ENCODE measurements at places on chromosomes 2 and 18.

GRCh38 chr2:202406445-202406978 lies 30.4 kb downstream of the BMPR2 start:
- DNase-seq: no peak

GRCh38 chr2:21155365-21156136 lies 31.8 kb downstream of the TDRD15 start:
- DNase-seq: no peak

DNA sequence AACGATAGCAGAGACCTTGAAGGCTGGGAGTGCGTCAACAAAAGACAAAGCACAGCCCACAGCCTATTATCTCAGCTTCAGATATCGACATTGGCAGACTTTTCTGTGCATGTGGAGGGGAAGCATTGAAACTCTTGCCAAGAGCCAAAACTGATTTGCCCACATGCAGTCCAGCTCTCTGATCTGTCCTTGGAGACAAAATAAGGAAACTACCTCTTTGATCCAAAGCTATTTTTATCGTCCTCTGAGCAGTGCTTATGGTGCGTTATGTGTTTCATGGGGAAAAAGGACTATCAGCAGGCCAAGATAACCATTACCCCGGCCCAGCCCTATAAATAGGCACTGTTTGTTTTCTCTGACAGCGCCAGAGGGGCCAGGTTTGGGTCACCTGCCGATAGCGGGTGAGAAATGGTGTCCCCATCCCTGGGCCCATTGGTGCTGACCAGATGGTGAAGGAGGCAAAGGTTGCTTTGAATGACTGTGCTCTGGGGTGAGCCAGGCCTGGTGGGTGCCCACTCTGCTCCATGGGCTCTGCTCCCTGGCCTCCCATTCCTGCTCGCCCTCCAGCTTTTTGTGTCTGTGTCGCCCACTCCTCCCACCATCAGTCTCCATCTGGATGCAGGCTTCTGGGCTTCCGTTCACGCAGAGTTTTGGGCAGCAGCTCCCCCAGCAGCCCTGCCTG lies 176.1 kb upstream of the HS6ST1 start:
- no peak for DNase-seq

DNA sequence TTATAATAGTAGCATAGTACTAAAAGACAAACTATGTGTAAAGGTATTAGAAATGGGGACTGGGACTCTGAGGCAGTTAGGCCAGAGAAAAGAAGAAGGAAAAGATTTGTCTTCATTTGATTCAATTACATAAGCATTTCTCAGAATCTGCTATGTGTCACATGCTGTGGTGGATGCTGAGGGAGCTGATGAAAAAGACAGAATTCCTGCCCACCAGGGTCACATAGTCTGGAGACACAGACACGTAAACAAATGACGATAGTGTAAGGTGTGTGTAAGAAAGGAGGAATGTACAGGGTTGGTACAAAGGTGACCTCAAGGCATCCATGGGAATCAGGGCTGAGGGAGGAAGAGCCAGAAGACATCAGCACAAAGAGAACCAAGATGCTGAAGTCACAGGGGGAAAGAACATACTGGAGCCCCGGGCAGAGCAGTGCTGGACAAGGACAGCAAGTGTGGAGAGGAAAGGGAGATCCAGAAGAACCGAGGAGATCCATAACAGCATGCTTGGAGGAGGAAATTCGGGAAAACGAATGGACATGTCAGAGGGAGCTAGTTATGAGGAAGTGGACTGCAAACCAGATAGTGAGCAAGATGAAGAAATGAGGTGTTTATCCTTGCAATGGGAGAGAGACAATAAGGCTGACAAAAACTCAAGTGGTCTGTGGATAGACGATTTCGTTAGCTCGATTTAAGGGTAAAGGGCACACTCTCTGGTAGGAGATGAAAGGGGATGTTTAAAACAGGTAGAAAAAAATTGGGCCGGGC lies 1.2 kb upstream of the MAPRE3 start:
- no peak for DNase-seq

- no peak for DNase-seq
Measured at GRCh38 chr18:75129717-75130477, 79.0 kb downstream of the PTGR3 start.

GRCh38 chr18:37445368-37445767 lies 120.2 kb downstream of the CELF4 start:
- no peak for DNase-seq

DNA sequence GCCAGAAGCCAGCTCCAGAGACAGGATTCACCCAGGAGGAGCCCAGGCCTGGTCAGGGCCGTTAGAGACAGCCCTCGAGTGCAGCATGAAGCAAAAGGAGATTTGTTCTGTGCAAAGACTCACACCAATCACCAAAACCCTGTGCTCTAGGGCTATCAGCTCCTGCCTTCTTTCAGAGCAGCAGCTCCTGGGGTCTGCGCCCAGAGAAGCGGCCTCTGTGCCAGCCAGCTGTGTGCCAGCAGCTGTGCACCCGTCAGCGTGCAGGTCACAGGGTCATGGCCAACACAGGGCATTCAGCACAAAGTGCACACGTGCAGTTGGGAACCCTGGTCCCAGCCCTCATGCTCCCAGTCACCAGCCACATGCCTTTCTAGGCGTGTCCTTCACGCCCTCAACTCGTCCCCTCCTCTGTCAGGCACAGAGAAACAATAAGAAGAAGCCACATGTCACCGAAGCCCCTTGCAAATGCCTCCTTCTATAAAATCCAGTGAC lies 49.3 kb downstream of the ZNF516 start:
- DNase-seq: no peak

DNA sequence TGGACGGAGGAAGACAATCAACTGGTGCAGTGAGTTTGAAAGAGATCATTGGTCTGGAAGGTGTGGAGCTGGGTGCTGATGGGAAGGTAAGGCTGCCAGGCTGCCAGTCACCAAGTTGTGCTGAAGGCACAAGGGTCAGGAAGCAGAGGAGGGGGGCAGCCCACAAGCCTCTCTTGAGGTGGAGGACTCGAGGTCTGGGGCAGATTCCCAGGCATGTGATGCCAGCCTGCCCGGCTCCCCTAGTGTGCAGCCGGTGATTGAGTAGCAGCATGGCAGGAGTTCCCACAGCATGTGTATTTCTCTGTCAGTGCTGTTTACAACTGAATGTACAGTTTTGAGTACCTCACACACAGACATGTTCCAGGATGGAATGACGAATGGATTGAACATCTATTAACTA lies 99.3 kb downstream of the CABLES1 start:
- no peak for DNase-seq

GRCh38 chr18:56637711-56638231 lies 621 bp downstream of the TXNL1 start:
- DNase-seq: peak; percentile 26

DNA sequence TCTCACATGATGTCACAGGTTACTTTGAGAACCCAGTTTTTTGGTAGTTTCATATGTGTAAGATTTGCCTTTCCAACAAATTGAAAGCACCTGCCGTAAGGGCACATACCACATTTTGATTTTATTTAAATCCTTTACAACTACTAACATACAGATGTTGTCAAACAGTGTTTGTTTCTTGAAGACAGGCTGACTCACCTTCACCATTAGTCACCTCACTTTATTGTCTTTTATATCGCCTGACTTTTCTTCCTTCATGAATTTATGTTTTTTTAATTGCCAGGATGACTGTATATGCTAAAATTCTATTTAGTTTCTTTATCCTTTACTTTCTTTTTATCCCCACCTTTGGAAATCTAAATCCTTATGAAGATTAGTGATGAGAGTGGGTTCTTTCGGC lies 886.7 kb downstream of the SUCLG1 start:
- no peak for DNase-seq

- DNase-seq: no peak
Measured at GRCh38 chr2:161422816-161423403, 6.8 kb downstream of the TBR1 start.

DNA sequence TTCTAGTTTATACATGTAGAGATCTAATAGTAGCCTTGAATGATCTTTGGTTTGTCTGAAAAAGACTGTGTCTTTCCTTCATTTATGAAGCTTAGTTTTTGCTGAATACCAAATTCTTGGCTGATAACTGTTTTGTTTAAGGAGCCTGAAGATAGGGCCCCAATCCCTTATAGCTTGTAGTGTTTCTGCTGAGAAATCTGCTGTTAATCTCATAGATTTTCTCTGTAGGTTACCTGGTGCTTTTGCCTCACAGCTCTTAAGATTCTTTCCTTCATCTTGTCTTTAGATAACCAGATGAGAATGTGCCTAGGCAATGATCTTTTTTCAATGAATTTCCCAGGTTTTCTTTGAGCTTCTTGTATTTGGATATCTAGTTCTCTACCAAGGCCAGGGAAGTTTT lies 562.1 kb downstream of the XIRP2 start:
- DNase-seq: no peak

DNA sequence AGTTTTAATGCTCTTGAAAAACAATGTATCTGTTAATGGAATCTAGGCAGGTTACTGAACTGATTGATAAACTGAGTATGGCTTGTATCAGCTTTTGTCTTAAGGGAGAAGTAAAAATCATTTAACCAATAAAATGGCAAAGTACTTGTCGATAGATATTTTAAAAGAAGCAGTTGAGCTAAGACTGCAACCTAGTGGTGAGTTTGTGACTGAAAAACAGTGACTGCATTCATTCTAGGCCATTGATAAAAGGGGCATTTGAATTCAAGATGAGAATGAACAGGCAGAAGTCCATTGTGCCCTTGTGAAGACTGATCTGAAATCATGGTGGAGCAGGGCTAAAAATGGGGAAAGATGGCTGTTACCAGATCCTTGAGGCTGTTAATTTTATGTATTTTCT lies 59.4 kb upstream of the MSTN start:
- DNase-seq: no peak

DNA sequence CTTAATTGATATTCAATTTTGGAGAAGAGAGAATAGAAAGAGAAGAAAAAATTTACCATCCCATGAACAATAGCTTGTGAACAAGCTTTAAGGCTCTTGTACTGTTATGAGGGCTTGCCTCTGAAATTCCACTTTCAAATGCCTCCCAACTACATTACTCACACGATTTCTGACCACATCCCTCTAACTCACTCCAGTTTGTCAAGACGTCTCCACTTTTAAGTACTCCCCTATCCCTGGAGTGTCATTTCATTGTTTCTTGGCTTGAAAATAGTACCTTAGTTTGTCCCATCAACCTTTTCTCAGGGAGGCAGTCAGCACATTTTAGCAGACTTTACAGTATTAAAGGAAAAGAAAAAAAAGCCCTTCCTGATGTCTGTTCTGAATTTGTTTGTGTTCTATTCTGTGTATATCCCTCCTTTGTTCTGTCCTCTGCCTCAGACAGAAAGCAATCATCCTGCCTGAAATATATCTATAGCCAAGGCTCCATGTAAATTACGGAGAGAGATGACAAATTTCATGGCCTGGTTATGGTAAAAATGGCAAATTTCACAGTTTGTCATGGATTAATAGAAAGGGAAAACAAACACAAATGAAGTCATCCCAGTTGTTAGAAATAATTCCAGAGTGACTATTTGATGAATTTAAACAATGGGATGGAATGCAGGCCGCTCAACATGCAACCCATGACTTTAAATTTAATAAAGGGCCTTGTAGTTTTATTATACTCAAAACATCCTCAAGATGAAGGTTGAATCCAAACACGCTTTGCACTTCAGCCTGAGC lies 228.8 kb downstream of the ETAA1 start:
- no peak for DNase-seq

GRCh38 chr2:238299803-238300202 lies 11.4 kb upstream of the PER2 start:
- no peak for DNase-seq

GRCh38 chr2:120464448-120464931 lies 118.6 kb downstream of the INHBB start:
- no peak for DNase-seq

- no peak for DNase-seq
Measured at GRCh38 chr2:44093970-44094369, 74.7 kb upstream of the PPM1B start.

DNA sequence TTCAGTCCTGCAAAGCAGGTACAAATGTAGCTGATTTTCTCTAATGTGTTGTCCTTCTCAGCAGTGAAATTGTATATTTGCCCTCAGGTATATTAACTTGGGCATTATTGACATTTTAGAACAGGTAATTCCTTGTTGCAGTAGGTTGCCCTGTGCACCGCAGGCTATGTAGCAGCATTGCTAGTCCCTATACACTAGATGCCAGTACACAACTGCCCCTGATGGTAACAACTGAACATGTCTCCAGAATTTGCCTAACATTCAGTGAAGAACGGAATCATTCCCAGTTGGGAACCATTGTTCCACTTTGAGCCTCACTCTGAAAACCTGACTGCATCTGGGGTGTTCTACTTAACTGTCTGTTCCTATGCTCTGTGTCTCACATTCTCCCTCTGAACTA lies 23.1 kb upstream of the TFPI start:
- no peak for DNase-seq

DNA sequence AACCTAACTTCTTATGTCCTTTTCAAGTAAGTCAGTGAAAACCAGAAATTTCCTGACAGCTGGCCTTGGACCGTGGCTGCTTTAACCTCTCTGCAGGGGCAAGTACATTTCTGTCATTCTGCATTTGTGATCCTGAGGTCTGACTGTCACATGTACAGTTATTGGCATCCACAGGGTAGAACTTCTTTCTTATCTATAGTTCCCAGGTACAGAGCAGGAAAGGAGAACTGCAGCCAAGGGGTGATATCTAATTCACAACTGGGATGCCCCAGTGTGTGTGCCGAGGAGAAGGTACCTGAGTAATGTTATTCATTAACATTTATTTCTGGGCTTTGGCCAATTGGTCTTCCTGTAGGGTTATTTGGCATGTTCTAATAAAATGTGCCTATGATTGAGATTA lies 468.9 kb downstream of the PARD3B start:
- DNase-seq: no peak

- DNase-seq: no peak
Measured at GRCh38 chr2:30334762-30335363, 103.5 kb downstream of the LBH start.

DNA sequence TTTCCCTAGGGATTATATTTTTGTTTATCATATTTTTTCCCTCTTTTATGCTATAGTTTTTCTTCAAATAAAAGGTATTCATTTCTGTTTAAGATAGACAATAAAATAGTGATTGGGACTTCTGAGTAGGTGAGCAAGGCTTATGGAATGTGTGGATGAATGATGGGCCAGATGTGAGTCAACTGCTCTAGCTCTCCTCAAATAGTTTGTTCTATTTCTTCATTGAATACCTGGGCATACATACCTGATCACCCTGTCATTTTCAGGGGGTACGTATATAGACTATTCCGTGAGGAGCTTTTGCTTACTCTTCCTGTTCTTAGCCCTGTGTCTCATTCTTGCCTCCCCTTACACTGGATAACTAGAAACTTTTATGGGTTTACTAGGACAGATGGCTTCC lies 41.9 kb downstream of the BABAM2 start:
- no peak for DNase-seq

- no peak for DNase-seq
Measured at GRCh38 chr18:59271606-59272220, 1.5 kb downstream of the RAX start.

DNA sequence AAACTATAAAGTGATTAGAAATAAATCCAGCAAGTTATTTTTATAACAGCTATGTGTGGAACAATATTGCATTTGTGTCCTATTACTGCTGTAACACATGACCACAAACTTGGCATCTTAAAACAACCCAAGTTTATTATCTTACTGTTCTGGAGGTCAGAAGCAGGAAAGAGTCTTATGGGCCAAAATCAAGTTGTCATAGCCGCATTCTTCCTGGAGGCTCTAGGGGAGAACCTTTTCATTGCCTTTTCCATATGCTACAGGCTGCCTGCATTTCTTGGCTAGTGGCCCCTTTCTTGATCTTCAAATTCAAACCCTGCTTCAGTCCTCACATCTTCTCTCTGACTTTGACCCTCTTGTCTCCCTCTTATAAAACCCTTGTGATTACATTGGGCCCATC lies 27.0 kb upstream of the HNRNPLL start:
- no peak for DNase-seq
